ENCODE measurements at places on chromosomes 2 and 18.

GRCh38 chr18:27178424-27178823 lies 6.7 kb downstream of the CHST9 start:
- no peak for DNase-seq

DNA sequence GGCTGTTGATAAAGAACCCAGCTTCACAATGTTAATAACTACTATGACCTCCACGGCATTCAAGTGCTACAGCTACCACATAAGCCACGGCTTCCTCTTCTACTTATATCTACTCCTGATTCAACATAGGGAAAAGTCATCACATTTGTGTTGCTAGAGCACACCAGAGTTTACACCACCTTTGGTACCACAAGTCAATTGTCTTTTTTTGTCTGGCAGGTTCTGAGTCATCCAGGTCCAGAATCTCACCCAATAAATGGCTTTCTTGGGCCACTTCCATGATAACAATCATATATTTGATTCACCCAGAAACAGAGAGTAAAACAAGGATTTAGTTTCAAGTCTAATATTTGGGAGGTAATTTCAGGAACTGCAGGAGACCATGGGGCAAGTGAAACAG lies 480.2 kb downstream of the TMX3 start:
- no peak for DNase-seq

- no peak for DNase-seq
Measured at GRCh38 chr2:44932564-44933392, 8.7 kb upstream of the SIX3 start.

- no peak for DNase-seq
Measured at GRCh38 chr18:8946066-8946838, 156.2 kb upstream of the NDUFV2 start.

DNA sequence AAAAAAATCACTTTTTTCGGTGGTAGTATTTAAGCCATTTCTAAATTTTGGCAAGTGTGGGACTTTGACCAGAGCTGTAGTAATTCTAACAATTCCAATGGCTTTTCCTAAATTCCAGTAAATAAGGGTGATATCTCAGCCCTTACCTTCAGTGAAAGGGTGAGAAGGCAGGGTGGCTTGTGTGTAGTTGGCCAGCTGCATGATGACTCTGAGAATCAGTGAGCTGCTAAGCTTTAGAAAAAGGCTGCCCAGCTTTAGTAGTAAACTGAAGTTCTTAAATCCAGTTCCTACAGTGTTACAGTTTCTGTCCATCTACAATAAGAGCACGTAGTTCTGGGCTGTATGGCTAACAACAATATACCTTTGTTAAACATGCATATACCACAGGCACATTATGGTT lies 42.0 kb downstream of the OXER1 start:
- no peak for DNase-seq

DNA sequence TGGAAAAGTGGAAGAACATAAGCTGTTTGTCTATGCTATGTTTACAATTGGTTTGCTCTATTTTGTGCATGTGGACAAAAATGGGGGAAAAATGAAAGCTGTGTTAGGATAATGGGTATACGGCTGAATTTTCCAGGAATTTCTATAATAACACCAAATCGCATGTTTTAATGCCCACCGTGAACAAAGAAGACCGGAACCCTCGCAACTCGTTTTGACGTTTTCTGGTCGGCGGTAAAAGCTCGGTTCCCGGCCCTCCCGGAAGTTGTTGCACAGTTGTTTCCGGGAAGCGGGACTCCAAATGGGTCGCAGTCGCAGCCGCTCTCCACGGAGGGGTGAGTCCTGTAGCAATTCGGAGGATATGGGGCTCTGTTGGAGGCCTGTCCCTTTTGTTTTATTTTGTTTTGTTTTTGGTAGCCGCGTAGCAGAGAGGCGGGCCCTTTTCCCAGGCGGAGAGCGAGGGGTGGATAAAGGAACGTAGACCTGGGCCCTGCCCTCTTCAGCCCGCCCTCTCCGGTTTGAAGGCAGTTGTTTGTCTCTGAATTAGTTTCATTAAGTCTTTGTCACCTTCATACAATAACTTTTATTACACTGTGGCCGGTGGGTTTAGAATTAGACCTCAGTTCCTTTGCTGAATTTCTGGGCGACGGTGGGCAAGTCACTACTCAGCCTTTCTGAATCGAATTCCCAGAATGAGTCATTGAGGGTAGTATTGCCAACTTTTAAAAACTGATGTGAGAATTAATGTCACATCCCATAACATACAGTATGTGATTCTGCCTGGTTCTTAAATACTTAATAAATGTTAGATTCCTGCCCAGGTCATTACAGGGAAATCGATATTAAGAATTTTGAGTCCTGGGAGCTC lies at the start of gene SNRNP27:
TSS of gene SNRNP27 (plus strand) at position 273 of the 868 bp plus-strand sequence. CDS start at position 302, 29 bp downstream.
- DNase-seq = peak; percentile 80

DNA sequence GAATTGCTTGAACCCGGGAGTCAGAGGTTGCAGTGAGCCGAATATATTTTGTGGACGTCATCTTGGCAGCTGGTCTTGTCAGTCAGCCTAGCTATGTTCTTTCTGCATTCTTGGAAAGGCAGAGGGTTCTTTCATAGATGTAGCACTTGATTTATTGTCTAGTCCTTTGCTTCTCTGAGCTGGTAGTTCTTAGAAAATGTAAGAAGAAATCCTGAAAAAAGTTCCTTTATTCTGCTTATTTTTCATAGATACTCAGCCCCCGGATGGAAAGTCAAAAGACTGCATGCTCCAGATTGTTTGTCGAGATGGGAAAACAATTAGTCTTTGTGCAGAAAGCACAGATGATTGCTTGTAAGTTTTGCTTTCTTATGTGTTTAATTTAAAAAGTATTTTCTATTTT lies 21.3 kb downstream of the PLEKHB2 start:
- no peak for DNase-seq

- no peak for DNase-seq
Measured at GRCh38 chr2:40611196-40611595, 159.3 kb upstream of the SLC8A1 start.

DNA sequence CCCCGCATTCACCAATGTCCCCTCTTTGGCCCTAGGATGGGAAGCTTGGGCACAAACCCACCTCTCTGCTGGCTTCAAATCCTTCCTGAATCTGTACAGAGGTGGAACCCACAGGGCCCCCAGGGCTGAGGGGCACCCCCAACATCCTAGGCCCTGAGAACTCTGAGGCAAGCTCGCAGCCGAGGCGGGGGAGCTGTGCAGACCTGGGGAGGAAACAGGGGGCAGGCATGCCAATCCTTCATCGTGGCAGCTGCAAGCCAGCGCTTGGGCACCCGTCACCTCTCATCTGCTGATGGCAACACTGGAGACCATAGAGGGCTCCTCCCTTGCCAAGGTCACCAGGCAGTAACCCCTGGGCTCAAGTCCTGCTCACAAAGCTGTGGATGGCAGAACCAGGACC lies 10.8 kb downstream of the ECEL1 start:
- no peak for DNase-seq

DNA sequence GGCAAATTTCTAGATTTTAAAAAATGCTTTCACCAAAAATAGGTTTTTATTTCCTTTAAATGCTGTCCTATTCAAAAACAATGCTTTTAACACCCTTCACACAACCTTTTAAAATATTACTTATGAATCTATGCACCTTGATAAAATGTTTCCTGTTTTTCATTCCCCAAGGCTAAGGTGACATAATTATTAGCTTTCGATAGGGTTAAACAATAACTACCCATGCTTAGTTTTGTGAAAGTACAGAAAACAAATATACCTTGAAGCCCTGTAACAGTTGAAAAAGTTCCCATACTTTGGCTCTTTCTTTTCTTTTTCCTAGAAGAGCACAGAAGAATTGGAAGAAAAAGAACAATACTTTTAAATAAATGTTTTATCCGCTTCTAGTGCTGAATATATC lies 54.9 kb upstream of the ITPRID2 start:
- no peak for DNase-seq

DNA sequence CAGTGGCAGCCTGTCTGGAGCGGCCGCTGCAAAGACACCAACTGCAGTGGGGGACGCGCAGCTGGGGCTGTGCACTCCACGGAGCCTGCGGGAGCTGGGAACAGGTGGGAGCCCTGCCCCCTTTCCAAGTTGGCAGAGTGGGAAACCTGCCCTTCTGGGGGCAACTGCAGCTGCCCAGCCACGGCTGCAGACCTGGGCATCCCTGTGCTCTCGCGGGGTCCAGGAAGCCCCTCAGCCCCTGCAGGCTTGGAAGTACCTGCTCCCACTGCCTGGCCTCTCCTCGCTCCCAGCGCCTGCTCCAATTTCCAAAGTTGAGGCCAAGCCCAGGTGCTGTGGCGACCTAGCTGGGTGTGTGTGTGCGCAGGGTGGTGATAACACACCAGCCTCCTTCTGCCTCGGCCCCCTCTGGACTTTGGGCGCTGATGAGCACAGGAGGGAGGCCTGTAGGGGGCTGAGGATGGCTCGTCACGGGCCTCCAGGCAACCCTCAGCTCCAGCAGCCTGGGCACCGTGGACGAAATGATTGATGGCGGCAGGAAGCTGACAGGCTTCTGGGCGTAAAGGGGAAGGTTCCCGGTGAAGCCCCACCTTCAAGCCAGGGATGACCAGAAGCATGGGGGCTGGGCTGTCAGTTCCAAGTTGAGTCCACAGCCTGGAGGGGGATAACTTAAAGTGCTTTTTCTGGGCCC lies 76.9 kb downstream of the PTPN4 start:
- no peak for DNase-seq

Measured in adrenal gland (tissue), 19 donors.